Umbilical cord (tissue), 2 donors: ENCODE measurements at places on chromosomes 12 and 14.

DNA sequence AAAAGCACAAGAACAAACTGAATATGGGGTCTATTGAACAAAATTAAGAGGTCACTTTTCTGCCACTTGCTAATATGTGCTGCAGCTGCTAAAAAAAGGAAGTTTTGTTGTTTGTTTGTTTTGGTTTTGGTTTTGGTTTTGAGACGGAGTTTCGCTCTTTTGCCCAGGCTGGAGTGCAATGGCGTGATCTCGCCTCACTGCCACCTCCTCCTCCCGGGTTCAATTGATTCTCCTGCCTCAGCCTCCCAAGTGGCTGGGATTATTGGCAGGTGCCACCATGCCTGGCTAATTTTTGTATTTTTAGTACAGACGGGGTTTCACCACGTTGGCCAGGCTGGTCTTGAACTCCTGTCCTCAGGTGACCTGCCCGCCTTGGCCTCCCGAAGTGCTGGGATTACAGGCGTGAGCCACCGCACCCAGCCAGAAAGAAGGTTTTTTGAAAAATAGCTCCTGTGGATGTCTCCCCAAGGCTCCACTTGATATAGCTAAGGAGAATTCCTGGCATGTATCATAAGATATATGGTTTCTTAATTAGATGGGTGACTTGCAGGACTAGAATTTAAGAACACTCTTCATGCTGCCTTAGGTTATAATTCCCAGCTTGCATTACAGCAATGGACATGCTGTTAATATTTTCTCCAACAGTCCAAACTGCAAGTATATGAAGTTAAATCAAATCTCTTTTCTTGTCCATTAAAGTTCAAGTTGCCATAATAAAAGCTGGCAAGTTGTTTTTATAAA is 237.6 kb upstream of the AMIGO2 start:
- no peak for DNase-seq

DNA sequence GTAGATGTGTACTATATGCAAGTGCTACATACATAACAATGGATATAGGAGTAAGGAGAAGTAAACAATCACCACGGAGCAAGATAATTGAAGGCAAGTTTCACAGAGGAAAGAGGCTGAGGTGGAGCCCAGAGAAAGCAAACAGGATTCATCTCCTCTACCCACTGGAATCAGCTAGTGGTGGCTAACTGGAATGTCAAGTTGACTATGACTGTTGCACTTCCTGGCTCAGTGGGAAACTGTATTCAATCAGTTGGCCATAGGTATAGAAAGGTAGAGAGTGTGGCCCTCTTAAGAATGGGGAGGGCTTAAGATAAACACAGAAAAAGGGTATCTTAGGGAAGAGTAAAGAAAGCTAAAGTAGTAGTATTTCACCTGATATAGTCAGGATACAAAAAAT is 62.4 kb downstream of the MAP4K5 start:
- DNase-seq = no peak

GRCh38 chr14:101133068-101133467 is 229.5 kb upstream of the RTL1 start:
- no peak for DNase-seq

- peak; percentile 92 for DNase-seq
Observed at GRCh38 chr12:26884765-26885576, 52.0 kb upstream of the ITPR2 start.

DNA sequence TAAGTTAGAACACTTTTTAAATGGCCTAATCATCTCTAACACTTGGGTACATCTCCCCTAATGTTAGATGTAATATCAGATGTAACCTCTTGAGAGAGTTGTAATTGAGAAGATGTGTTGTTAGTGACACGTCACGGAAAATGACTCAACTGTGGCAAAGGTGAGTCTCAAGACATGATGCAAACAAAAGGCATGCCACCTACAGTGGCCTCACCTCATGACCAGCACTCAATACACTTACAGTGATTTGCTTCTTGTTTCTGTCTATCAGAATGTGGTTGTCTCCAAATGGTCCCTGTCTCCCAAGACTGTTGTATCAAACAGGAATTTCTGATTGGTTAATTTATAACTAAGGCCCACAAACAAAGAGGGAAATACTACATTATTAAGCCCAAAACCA is 91.2 kb downstream of the SLC25A21 start:
- DNase-seq = no peak

- DNase-seq = peak; percentile 65
Observed at GRCh38 chr12:57214398-57214781, 2.2 kb upstream of the NXPH4 start.

GRCh38 chr12:23415180-23415579 is 534.3 kb downstream of the SOX5 start:
- DNase-seq = peak; percentile 28

GRCh38 chr14:60753264-60754119 is 18.9 kb downstream of the MNAT1 start:
- no peak for DNase-seq

DNA sequence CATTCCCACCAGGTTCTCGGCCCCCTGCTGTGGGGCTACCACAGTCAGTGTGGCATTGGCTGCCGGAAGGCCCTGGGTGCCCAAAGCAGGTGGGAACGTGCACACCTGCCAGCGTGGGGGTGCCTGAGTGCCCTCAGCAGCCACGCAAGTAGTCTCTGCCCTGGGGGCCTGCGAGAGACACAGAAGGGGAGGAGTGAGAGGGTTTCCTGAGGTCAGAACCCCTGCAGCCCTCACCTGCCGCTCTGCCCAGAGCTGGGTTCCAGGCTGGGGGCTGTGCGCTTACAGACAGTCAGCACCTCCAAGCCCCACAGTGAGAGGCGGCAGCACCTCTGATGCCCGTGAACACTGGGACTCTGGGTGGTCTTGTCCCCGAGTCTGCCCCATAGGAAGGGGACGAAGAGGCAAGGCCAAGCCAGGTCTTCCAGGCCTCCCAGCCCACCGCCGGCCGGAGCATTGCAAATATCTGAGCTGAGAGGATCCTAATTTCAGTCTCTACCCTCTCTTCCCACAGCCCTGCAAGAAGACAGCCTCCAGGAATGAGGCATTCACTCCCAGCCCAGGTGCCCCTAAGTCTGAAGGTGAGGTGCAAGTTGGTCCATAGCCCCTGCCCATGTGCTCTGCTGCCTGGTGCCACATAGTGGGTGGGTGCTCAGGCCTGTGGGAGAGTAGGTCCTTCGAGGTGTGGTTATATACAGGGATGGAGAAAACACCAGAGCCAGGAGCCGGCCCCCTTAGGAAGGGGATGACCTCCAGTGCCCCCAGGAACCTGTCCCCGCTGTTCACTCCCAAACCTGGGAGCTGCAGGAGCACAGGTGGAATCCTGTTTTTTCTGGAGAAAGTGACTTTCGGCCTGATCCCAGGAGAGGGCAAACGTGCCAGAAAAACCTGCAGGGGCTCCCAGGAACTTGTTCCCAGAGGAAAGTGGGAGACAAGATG is 291.1 kb upstream of the RTL1 start:
- DNase-seq = no peak

DNA sequence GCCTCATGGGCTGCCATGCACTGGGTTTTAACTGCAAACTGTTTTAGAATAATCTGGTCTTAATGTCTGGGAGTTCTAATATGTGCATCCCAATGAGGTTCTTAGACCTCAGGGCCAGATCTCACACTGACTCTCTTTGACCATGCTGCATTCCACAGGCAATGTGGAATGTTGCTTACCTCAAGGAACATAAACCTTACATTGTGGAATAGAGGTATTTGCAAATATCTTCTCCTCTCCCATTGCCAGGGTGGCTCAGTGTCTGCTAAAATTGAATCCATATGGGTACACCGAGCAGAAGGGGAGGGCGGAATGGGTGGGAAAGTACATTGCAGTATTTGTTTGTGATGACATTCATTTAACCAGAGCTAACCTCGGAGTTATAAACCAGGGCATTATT is 78.6 kb downstream of the CHST11 start:
- no peak for DNase-seq

DNA sequence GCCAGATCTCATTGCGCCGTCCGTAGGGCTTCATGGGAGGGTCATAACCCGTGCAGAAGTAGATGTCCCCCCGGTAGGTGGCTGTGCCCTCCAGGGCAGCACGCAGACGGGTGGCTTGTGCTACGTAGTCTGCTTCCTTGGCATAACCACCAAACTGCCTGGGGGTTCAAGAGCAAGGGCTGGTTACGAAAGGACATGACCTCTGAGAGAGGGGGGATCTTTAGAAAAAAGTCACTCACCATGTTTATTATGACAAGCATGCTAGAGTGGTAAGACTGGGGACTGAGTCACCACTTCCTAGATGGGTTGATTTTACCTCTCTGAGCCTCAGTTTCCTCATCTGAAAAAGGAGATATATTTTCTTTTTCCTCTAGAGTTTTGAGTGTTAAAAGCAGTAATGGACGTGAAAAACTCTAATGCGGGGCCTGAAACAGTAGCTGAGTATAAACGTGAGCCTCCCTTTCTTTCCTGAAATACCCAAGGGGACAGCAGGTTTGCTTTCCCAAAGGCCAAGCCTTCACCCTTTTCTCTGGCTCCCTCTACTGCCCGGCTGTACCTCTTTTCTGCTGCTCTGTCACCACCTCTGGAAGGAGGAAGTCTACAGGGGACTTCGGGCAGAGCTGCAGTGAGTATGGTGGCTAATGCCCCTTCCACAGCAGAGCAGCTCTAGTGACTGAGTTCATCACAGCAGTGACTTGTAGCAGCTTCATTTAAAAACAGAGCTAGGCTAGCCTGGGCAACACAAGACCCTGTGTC is 23.5 kb upstream of the GPRC5D start:
- DNase-seq = peak; percentile 27

DNA sequence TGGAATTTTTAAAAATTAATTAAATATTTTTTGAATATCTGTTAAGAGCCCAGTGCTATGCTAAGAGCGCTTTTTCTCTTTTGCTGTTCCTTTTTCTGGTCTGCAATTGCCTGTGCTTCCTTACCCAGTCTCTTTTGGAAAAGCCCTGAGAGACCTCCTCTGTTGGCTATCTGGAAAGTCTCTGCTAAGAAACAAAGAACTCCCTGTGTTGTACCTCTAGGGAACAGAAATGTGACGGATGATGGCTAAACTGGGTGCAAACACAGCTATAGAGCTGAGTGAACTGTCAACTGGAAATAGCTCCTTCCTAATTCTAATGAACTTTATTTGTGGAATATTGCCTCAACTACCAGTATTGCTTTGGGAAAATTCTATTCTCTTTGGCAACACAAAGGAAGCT is 261.6 kb upstream of the NOVA1 start:
- no peak for DNase-seq

DNA sequence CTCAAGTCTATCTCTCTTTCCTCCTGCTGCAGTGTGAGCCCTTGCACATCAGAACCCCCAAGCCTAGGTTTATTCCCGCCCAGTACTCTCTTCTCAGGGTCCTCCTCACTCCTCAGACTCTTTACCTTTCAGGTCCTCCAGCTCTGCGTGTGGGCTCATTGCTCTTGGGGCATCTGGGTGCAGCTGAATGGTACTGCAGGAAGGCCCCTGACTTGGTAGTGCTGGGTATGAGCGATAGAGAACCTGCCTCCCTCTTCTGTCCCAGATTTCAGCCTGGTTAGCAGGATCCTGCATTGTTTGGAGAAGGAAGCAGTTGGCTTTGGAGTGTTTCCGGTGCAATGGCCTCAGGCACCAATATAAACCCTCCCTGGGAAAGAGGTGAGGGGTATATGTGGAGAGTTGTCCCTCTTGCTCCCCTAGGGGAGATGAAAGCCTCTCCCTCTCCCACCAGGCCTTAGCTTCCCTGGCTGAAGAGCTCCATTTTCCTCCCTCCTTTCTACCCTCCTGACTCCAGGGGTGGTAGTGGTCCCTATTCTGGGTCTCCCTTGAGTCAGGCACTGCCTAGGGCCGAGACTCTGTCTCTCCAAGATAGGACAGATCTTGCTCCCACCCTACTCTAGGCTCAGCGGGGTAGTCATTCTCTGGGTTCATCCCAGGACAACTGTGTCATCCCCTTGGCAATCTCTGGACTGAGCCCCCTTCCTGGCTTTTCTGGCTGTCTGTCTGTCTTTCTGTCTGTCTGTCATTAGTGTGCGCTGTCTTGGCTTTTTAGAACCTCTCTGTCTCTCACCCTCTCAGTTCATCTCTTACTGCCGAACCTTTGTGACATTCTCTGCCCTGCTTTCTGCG is 3.8 kb downstream of the LRP1 start:
- no peak for DNase-seq

GRCh38 chr12:88562846-88563582 is 17.3 kb downstream of the KITLG start:
- DNase-seq = no peak

- DNase-seq = no peak
Observed at GRCh38 chr14:48527832-48528231, 852.4 kb upstream of the MDGA2 start.

- peak; percentile 62 for DNase-seq
Observed at GRCh38 chr12:80936642-80937390, 918 bp downstream of the LIN7A start.

DNA sequence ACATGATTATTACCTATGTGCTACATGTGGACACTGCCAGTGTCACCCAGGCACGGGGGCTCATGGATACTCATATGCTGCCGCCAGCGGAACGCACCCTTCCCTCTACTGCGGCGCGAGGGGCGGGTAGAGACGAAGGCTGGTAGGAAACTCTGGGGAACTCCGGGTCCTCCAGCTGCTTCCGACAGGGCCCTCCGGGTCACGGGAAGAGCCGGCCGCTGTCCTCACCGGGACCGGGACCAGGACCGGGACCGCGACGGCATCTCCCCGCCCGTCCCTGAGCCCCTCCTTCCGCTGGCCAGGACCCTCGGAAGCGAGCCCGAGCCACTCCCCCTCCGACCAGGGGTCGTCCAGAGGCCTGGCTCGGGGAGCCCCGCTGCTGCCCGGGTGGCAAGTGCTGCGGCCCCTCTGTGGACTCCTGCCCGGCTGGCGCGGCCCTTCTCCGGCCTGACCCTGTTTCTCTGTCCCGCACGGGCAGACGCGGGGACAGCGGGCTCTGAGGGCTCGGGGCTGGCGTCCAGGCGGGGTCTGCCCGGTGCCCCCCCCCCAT is 209.6 kb downstream of the ADGRD1 start:
- no peak for DNase-seq

DNA sequence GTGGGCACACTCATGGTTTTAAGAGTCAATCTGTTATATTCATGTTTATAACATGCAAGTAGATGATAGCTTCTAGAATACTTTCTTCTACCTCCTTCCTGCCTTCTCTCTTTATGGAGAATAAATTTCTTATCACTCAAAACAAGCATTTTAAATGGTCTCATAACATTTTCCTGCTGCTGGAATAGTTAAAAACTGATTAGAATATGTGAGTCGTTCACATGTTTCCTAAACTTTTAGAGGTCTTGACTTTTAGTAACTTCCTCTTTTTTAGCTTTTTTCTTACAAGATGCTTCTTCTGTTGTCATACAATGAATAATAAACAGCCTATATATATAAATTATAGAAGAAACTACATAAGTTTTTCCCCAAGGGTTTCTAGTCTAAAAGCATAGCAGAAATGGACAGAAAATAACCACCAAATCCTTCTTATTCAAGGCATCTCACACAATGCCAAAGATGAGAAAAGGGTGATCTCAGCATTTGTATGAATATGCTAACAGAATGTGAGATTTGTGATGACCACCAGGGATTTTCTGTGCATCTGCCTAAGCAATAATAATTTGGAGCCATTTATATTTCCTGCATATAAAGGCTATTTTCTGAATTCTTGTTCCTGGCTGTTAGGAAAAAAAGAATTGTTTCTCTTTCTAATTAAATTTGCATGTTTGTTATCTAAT is 127.8 kb downstream of the DAAM1 start:
- DNase-seq = no peak
